ENCODE measurements at places on chromosomes 6 and 20. TPM values are rescaled to one million over a fixed set of nuclear protein-coding genes. Genes with fewer than 3 reads are reported as not detected.

CALHM5 gene
- total RNA-seq = 6.8 TPM

CD93 gene
- 2.0 TPM for total RNA-seq

FLRT3 gene
- 0.54 TPM for total RNA-seq

GRCh38 chr6:14706378-14706929 lies 539.4 kb upstream of the JARID2 start:
- peak; percentile 98 for DNase-seq

GRCh38 chr20:49106328-49106727 lies 60.2 kb downstream of the CSE1L start:
- no peak for DNase-seq

DNA sequence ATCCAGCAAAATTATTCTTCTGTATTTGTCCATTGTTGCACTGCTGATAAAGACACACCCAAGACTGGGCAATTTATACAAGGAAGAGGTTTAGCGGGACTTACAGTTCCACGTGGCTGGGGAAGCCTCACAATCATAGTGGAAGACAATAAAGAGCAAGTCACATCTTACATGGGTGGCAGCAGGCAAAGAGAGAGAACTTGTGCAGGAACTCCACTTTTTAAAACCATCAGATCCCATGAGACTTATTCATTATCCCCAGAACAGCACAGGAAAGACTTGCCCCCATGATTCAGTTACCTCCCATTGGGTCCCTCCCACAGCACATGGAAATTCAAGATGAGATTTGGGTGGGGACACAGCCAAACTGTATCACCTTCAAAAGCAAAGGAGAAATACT lies 286.5 kb upstream of the ECI2 start:
- DNase-seq = no peak

- no peak for DNase-seq
Measured at GRCh38 chr20:52461582-52461981, 270.0 kb upstream of the ZFP64 start.

All from fibroblast of the aortic adventitia (primary cell).